ENCODE measurements at places on chromosomes 11 and 22. TPM values are rescaled to one million over a fixed set of nuclear protein-coding genes. Genes with fewer than 3 reads are reported as not detected.

The BACE1 gene
- 207 TPM for total RNA-seq

The CYTH4 gene
- 11.5 TPM for total RNA-seq

The ANO9 gene
- 11.7 TPM for total RNA-seq

The FAM180B gene
- total RNA-seq: not detected

The F2 gene
- total RNA-seq: 0.16 TPM

The RASSF10 gene
- 0.06 TPM for total RNA-seq

DNA sequence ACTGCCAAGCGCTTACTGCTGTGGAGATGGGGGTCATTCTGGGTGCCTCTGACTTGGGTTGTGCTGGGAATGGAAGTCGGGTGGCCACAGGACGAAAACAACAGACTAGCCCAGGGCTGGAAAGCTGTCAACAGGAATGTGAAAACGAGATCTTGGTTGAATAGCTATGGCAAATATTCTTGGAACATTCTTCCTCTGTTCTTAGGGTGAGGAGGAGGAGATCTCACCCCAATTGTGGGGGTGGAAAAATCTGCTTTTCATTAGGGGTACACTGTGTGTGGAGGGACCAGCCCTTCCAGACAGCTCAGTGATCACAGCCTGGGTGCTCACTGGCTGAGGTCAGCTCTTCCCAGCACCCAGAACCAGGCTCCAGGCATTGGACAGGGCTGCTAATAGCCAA is 52.0 kb upstream of the PRSS23 start:
- H3K27me3 ChIP-seq: no peaks in the 10 kb centered on the region
- no peaks in the 10 kb centered on the region for H3K36me3 ChIP-seq
- no peak overlapping the region for H3K4me3 ChIP-seq
- DNase-seq: no peak
- no peak overlapping the region for H3K27ac ChIP-seq

DNA sequence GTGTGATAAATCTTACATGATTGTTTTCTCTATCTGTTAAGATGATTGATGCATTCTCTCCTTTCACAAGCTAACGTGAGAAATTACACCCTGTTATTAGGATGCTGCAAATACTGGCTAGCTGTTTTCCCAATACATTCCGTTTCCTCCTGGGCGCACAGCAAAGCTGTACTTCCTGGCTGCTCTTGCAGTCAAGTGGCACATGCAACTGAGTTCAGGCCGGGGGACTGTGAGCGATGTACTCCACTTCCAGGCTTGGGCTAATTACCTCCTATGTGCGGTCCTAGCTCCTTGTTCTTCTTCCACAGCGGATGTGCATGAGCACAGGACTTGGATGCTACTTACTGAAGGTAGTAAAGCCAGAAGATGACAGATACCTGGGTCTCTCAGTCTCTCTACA is 234.9 kb upstream of the SESN3 start:
- no peak for DNase-seq
- H3K27me3 ChIP-seq: no peaks in the 10 kb centered on the region
- H3K36me3 ChIP-seq: no peaks in the 10 kb centered on the region
- H3K27ac ChIP-seq: no peak overlapping the region

GRCh38 chr22:39917776-39918495 is 17.1 kb downstream of the GRAP2 start:
- no peak for DNase-seq
- H3K27me3 ChIP-seq: no peaks in the 10 kb centered on the region
- H3K27ac ChIP-seq: no peak overlapping the region
- H3K4me1 ChIP-seq: no peaks in the 10 kb centered on the region
- H3K36me3 ChIP-seq: no peaks in the 10 kb centered on the region

GRCh38 chr11:133928628-133929059 is 28.1 kb downstream of the IGSF9B start:
- H3K4me1 ChIP-seq: peaks cover 4% of the 10 kb centered on the region
- H3K36me3 ChIP-seq: no peaks in the 10 kb centered on the region
- H3K4me3 ChIP-seq: no peak overlapping the region
- no peak overlapping the region for H3K27ac ChIP-seq
- H3K27me3 ChIP-seq: no peaks in the 10 kb centered on the region

DNA sequence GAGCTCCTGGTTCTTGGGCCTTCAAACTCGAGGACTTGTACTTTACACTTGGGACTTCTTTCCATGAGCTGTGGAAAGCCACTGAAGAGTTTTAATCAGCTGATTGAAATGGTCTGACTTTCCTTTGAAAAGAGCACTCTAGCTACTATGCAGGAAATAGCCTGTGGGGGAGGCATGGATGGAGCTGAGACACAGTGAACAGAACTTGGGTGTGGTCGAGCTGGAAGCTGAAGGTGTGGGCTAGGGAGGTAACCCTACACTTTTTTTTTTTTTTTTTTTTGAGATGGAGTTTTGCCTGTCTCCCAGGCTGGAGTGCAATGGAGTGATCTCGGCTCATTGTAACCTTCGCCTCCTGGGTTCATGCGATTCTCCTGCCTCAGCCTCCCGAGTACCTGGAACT is 17.5 kb upstream of the CAPRIN1 start:
- H3K4me3 ChIP-seq: no peak overlapping the region
- no peaks in the 10 kb centered on the region for H3K36me3 ChIP-seq
- no peak overlapping the region for H3K27ac ChIP-seq
- H3K4me1 ChIP-seq: peaks cover 3% of the 10 kb centered on the region
- DNase-seq: no peak

DNA sequence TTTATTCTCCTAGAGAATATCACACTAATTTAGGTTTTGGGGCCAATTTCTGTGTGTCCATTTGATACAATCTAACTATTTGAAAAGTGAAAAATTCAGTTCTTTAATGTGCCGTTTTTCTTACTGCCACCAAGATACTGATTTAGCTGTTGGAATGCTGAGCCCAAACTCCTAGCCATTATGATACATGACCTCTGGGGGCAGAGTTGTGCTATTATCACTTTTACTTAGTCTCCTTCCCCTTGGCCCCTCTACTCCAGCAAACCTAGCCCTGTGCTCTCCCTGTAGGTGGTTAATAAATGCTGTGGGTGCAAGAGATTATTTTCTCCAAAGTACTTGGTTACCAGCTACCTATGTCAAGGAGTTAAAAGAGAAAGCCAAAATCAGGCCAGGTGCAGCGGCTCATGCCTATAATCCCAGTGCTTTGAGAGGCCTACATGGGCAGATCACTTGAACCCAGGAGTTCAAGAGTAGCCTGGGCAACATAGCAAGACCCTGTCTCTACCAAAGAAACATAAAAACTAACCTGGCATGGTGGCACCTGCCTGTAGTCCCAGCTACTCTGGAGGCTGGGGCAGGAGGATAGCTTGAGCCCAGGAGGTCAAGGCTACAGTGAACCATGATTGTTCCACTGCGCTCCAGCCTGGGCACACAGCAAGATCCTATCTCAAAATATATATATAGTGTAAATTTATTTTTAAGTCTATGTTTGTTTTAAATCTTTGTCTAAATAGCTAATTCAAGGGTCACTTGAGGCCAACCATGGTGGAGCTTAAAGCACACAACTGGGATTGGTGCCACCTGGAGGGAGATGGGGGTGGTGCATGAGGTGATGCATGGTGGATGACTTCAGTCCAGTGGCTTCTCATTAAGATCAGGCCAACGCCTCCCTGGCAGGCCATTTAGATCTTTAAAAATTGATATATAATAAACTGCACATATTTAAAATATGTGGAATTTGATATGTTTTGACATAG is 193.2 kb upstream of the PLET1 start:
- no peaks in the 10 kb centered on the region for H3K27me3 ChIP-seq
- H3K36me3 ChIP-seq: no peaks in the 10 kb centered on the region
- no peak for DNase-seq
- no peaks in the 10 kb centered on the region for H3K4me1 ChIP-seq
- H3K27ac ChIP-seq: no peak overlapping the region

GRCh38 chr11:65482306-65482850 is 16.5 kb upstream of the MALAT1 start:
- DNase-seq: no peak
- no peaks in the 10 kb centered on the region for H3K27me3 ChIP-seq
- no peaks in the 10 kb centered on the region for H3K36me3 ChIP-seq
- peaks cover 23% of the 10 kb centered on the region for H3K4me1 ChIP-seq

GRCh38 chr11:23540101-23540561 is 679.9 kb upstream of the CCDC179 start:
- no peaks in the 10 kb centered on the region for H3K36me3 ChIP-seq
- no peak overlapping the region for H3K4me3 ChIP-seq
- no peaks in the 10 kb centered on the region for H3K4me1 ChIP-seq
- no peaks in the 10 kb centered on the region for H3K27me3 ChIP-seq

DNA sequence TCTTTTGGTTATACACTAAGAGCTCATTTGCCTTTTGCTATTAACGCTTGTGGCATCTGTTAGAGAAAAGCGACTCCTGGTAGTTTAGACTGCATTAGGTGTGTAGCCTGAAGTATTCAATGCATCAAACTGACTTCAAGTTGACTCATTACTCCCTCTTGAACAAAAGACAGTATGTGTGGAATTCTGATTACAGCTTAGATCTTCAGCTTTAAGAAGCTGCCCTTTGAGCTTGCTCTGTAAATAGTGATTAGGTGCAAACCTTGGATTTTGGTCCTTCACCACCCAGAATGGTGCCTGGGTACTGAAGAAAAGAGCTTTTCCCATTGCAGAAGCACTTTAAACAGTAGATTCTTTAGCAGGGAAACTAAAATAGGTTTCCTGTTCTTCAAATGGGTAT is 62.1 kb downstream of the FAT3 start:
- H3K27me3 ChIP-seq: no peaks in the 10 kb centered on the region
- no peaks in the 10 kb centered on the region for H3K36me3 ChIP-seq
- no peaks in the 10 kb centered on the region for H3K4me1 ChIP-seq
- DNase-seq: no peak
- H3K4me3 ChIP-seq: no peak overlapping the region

DNA sequence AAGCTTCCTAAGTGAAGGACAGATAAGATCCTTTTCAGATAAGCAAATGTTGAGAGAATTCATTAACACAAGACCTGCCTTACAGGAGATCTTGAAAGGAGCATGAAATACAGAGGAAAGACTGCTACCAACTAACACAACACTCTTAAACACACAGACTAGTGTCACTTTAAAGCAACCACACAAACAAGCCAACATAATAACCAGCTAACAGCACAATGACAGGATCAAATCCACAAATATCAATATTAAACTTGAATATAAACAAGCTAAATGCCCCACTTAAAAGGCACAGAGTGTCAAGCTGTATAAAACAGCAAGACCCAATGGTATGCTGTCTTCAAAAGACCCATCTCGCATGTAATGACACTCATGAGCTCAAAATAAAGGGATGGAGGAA is 70.8 kb upstream of the HMGXB4 start:
- no peak for DNase-seq
- H3K4me1 ChIP-seq: no peaks in the 10 kb centered on the region
- H3K36me3 ChIP-seq: no peaks in the 10 kb centered on the region
- H3K27ac ChIP-seq: no peak overlapping the region

DNA sequence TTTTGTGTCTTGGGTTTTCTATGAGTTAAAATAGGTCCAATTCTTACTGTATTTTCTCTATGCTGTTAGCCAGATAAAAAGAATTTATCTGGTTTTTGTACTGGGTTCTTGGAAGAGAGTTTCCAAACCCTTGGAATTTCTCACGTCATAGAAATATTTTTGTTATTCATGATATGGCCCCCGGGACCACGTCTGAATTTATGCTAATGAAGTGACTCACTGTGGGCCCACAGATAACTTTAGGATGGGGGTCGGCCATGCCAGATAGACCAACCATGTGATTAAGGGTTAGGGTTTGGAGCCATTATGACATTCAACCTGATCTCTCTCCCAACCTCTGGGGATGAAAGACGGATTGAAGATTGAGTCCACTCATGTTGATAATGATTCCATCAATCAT is 35.6 kb upstream of the DDI1 start:
- no peaks in the 10 kb centered on the region for H3K4me1 ChIP-seq
- no peak for DNase-seq
- H3K27me3 ChIP-seq: no peaks in the 10 kb centered on the region
- no peak overlapping the region for H3K27ac ChIP-seq

GRCh38 chr22:43300891-43301676 is 42.1 kb downstream of the SCUBE1 start:
- DNase-seq: peak; percentile 60
- no peak overlapping the region for H3K4me3 ChIP-seq
- no peaks in the 10 kb centered on the region for H3K27me3 ChIP-seq
- H3K36me3 ChIP-seq: no peaks in the 10 kb centered on the region

DNA sequence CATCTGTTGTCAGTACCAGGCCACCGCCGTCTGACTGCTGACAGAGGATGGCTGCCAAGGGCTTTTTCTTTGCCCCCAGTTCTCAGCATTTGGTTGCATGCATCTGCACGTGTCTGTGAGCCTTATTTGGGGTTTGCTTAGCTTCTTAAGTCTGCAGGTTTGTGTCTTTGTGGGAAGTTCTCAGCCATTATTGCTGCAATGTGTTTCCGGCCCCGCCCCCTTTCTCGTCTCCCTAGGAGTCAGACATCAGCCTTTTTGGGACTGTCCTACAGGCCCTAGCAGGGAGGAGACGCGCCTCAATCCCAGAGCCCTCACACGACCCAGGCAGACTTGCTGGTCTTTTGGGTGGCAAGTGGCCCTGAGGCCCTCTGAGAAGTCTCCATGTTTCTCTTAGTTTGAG is 8.0 kb downstream of the MOB2 start:
- no peaks in the 10 kb centered on the region for H3K4me1 ChIP-seq
- H3K36me3 ChIP-seq: no peaks in the 10 kb centered on the region
- no peak overlapping the region for H3K27ac ChIP-seq
- DNase-seq: no peak

DNA sequence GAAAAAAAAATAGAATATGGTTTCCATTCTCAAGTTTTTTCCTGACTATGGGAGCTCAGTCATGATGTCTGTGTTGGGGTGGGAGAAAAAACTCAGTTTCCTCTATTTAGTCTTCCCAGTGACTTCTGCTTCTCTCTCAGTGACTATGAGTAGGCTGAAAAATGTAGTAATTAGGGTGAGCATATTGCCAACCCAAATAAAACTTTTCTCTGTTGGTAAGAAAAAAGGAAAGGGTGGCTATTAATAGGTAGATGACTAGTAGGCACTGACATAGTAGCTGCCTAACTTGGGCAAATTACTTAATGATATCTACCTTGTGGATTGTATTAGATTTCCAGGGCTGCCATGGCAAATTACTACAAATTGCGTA is 34.2 kb upstream of the BIRC3 start:
- H3K27me3 ChIP-seq: no peaks in the 10 kb centered on the region
- no peak overlapping the region for H3K4me3 ChIP-seq
- DNase-seq: no peak
- H3K4me1 ChIP-seq: no peaks in the 10 kb centered on the region

- H3K4me3 ChIP-seq: no peak overlapping the region
- no peaks in the 10 kb centered on the region for H3K36me3 ChIP-seq
- no peaks in the 10 kb centered on the region for H3K27me3 ChIP-seq
- no peak for DNase-seq
Measured at GRCh38 chr11:73186294-73186850, 31.7 kb upstream of the P2RY2 start.

GRCh38 chr11:93468290-93468689 is 74.9 kb downstream of the SMCO4 start:
- no peak overlapping the region for H3K27ac ChIP-seq
- H3K36me3 ChIP-seq: no peaks in the 10 kb centered on the region
- no peak overlapping the region for H3K4me3 ChIP-seq
- no peaks in the 10 kb centered on the region for H3K27me3 ChIP-seq
- DNase-seq: no peak

DNA sequence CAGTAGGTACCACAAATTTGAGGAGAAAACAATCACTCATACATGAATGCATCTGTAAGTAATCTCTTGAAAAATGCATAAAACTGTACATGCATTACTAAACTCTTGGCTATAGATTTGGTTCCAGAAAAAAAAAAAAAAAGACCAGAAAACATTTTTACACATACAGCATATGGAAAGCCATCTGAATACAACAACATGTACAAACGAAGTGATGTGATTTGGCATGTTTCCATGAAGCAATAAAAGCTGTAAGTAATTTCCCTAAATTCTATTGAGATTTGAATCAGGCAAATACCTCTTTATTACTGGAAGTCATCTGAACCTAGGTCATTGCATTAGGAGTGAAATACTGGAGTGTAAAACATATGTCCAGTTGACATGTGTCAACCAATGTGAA is 31.9 kb upstream of the ZC3H12C start:
- no peak overlapping the region for H3K27ac ChIP-seq
- no peaks in the 10 kb centered on the region for H3K4me1 ChIP-seq
- H3K4me3 ChIP-seq: no peak overlapping the region
- no peaks in the 10 kb centered on the region for H3K27me3 ChIP-seq
- no peaks in the 10 kb centered on the region for H3K36me3 ChIP-seq

Data from pancreas (tissue), 10 donors.